Left colon (tissue), 2 donors: ENCODE measurements at places on chromosomes 3 and 15.

DNA sequence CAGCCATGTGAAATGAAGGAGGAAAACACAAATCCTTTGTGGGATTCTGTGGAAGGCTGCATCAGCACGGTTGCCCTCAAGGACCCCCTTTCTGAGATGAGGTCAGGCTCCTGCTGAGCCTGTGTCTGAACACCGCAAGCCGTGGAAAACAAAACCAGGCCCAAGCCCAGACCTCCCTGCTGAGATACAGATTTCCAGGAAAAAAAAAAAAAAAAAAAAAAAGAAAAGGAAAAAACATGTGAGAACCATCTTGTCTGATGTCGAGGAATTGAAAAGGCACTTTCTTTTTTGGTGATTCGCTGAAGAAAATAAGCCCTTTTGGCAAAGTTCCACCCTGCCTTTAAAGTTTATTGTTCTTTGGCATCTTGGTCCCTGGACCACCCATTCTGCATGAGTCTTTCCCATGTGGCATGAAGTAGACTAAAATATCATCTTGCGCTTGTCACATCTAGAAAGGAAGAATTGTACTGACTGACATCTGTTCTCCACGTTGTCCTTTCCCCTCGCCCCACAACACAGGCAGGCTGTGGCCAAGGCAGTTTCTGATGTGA lies 117.6 kb downstream of the CHST2 start:
- no peak for DNase-seq

DNA sequence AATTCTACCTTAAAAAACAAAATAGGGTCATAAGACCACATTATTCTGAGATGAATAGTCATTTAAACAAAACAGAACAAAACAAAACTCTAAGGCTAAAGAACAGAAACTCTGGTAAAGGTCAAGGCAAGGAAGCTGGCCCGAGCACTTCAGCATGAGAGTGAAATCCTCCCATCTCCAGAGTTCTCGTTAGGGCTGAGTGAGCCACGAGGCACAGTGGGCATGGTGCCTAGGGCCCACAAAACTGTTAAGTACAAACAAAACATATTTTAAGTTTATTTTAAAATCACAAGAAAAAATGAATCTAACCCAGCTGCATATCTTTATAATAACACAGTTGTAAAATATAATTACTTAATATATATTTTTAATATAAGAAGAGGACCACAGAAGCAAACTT lies 417.8 kb upstream of the GBE1 start:
- no peak for DNase-seq

GRCh38 chr15:68309024-68309423 lies 31.5 kb downstream of the FEM1B start:
- no peak for DNase-seq

- DNase-seq: no peak
Measured at GRCh38 chr3:82128271-82128670, 366.8 kb upstream of the GBE1 start.
